ENCODE measurements at places on chromosomes 5 and 9.

DNA sequence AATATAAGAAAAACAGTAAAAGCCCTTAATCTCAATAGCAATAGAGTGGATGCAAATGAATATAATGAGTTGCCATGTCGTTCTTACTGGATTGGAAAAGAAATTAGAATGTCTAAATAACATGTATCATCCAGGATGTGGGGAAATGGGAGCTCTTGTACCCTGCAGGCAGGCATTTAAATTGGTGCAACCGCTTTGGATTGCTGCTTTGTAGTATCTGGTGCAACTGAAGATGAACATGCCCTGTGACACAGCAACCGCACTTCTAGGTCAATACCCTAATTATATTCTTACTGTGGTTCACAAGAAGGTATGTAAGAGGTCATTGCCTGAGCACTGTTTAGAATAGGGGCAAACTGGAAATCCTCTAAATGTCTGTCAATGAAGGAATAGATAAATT, 18.9 kb downstream of the MRPS30 start:
- DNase-seq: no peak

GRCh38 chr5:138159666-138160065, 18.8 kb downstream of the BRD8 start:
- no peak for DNase-seq

DNA sequence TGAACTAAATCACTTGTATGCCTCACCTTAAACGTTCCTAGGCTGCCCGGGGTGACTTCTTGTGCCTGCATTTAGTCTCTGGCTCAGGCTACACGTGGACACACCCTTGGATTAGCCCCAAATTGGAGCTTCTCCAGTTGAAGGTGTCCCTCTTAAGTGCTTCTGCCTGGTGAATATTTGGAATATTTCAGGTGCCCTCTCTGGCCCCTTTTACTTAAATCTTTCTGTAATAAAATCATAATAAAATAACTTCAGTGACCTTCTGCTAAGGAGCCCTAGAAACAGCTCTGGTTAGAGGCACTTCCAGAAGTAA, 74.3 kb upstream of the KLF9 start:
- DNase-seq: no peak

GRCh38 chr9:122816163-122816867, 12.1 kb downstream of the PDCL start:
- no peak for DNase-seq

DNA sequence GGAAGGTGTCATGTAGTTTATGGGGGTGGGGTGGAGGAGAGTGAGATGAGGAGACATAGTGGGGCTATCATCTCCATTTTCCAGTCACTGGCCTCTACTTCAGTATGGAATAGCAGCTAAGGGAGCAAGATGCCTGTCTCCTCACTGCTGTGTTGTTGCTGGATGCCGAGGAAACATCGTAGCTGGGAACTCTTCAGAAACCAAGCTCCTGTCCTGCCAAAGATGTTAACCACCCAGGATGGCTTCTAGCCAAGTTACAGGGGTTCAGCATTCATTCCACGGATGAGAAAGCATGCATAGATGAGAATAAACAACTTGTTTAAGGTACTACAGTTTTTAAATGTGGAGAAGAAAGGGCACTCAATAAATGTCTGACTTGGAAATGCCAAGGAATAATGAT, 226.5 kb downstream of the ASTN2 start:
- no peak for DNase-seq

DNA sequence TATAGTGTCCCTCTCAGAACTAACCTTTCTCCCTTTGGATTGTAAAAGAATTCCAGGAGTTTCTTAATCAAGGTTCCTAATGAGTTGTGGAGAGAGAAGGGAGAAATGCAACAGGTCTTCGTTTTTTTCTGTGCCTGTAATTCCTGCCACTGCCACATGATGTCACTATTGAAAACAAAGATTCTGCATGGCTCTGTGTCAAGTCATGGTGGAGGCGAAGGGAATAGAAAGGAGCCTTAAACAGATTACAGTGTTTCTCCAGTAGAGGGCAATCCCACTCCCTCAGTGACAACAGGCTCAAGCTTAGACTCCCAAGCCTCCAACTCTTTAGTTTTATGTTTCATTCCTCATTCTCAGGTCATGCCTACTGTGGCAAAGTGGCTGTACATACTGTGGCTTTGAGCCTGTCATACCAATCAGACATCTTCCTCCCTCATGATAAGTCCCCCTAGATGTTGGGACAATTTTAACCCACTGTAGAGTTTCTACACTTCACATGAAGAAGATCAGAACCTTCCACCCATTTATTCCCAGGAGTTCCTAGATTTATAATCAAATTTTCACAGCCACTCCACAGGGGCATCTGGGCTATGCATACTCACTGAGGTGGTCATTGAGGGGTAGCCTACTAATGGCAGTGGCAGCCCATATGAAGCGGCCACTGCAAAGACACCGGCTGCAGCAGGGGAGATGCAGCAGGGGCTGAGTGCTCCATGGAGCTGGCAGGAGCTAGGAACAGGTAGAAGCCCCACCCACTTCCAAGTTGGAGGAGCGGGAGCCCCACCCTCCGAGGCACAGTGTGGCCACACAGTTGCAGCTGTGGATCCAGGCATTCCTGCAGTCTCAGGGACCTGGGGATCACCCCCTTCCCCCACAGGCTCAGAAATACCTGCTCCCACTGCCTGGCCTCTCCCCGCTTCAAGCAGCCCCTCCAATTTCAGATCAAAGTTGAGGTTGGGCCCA, 97.4 kb upstream of the TRIM32 start:
- DNase-seq: no peak

- no peak for DNase-seq
Measured at GRCh38 chr9:113876993-113877368, 872 bp downstream of the ZNF618 start.

GRCh38 chr5:99119326-99119725, 190.5 kb upstream of the CHD1 start:
- no peak for DNase-seq

DNA sequence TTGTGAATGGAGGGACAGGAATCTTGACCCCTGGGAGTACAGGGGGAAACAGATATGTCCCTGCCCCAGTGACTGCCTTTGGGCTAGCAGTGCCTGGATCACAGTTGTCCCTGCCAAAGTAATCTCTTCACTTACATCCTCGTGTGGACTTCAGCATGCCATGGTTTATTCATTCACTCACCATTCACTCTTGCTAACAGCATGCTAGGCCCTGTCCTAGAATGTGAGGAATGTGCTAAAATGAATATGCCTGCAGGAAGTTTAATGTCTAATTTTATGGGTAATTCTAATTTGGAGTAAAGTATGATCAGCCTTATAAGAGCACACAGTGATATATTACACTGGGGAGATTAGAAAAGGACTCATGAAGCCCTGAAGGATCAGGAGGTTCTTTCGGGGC, 63.0 kb downstream of the FAT2 start:
- no peak for DNase-seq

Data from caudate nucleus (tissue), 63 donors.